Dermis microvascular lymphatic vessel endothelial cell (primary cell): ENCODE measurements at places on chromosomes 6 and 20. TPM values are rescaled to one million over a fixed set of nuclear protein-coding genes. Genes with fewer than 3 reads are reported as not detected.

The PDE10A gene
- 8.0 and 10.2 TPM in 2 replicates for total RNA-seq

The EDN3 gene
- total RNA-seq, result not detected in 2 replicates

The CCDC170 gene
- total RNA-seq, result under 0.01 TPM in 2 replicates

The C6orf58 gene
- total RNA-seq, result 0.13 and 0.26 TPM in 2 replicates

The PKIG gene
- total RNA-seq, result 151 and 182 TPM in 2 replicates

The GJA1 gene
- total RNA-seq, result 1,124 and 1,357 TPM in 2 replicates

The SLC17A1 gene
- not detected in 2 replicates for total RNA-seq

The BTN3A1 gene
- total RNA-seq, result 8.1 and 12.6 TPM in 2 replicates

The GATA5 gene
- not detected in 2 replicates for total RNA-seq

The LIN28B gene
- under 0.01 TPM in 1 of 2 replicates, not detected in the other for total RNA-seq

The HRH3 gene
- not detected in 2 replicates for total RNA-seq

The IMPG1 gene
- total RNA-seq, result not detected in 2 replicates

The SLPI gene
- 0.39 and 1.4 TPM in 2 replicates for total RNA-seq

The MATN4 gene
- under 0.01 TPM in 2 replicates for total RNA-seq

The OR12D3 gene
- total RNA-seq, result not detected in 2 replicates

The NUDT3 gene
- 24.3 and 25.0 TPM in 2 replicates for total RNA-seq

The SLC22A1 gene
- total RNA-seq, result 0.13 TPM in 1 of 2 replicates, not detected in the other

The TSBP1 gene
- total RNA-seq, result not detected in 2 replicates

The KIF25 gene
- total RNA-seq, result under 0.01 TPM in 1 of 2 replicates, not detected in the other

The PTP4A1 gene
- 23.1 and 31.7 TPM in 2 replicates for total RNA-seq

The KCNG1 gene
- total RNA-seq, result 1.9 and 2.3 TPM in 2 replicates

The BMP2 gene
- 13.1 and 30.8 TPM in 2 replicates for total RNA-seq

The DBNDD2 gene
- 6.4 and 9.4 TPM in 2 replicates for total RNA-seq

The ADTRP gene
- 0.38 and 0.90 TPM in 2 replicates for total RNA-seq

The E2F3 gene
- total RNA-seq, result 3.5 and 5.1 TPM in 2 replicates

The CST7 gene
- total RNA-seq, result not detected in 2 replicates

The HMGA1 gene
- total RNA-seq, result 45.8 and 82.8 TPM in 2 replicates

The KIF3B gene
- 24.3 and 25.8 TPM in 2 replicates for total RNA-seq

The CDSN gene
- total RNA-seq, result under 0.01 TPM in 1 of 2 replicates, not detected in the other

The OR2B6 gene
- not detected in 2 replicates for total RNA-seq

The EYS gene
- total RNA-seq, result 0.13 TPM in 1 of 2 replicates, not detected in the other

The TOX2 gene
- total RNA-seq, result 0.77 and 1.0 TPM in 2 replicates

The LTA gene
- not detected in 2 replicates for total RNA-seq

The GNRH2 gene
- total RNA-seq, result not detected in 2 replicates

The MAP7 gene
- total RNA-seq, result 0.51 and 1.0 TPM in 2 replicates

The GINS1 gene
- 5.9 and 15.9 TPM in 2 replicates for total RNA-seq

The PDYN gene
- total RNA-seq, result not detected in 2 replicates

The LST1 gene
- total RNA-seq, result 0.51 TPM in 1 of 2 replicates, not detected in the other

The ANKRD6 gene
- total RNA-seq, result 4.9 and 14.4 TPM in 2 replicates

The SRXN1 gene
- 22.3 and 23.0 TPM in 2 replicates for total RNA-seq

The OOEP gene
- 0.13 TPM in 1 of 2 replicates, not detected in the other for total RNA-seq

The PRRT1 gene
- total RNA-seq, result under 0.01 TPM in 2 replicates
